Adrenal gland (tissue), 19 donors: ENCODE measurements at places on chromosomes 2 and 18. TPM values are rescaled to one million over a fixed set of nuclear protein-coding genes. Genes with fewer than 3 reads are reported as not detected.

The ACVR1C gene
- 4.8 TPM for polyA plus RNA-seq

The FOXD4L1 gene
- 5.0 TPM for polyA plus RNA-seq

The UGT1A5 gene
- polyA plus RNA-seq: not detected

The SLC11A1 gene
- polyA plus RNA-seq: 89.9 TPM

The PDE1A gene
- polyA plus RNA-seq: 6.3 TPM

The KRTCAP3 gene
- polyA plus RNA-seq: 6.4 TPM

The LONRF2 gene
- polyA plus RNA-seq: 8.1 TPM

The SERPINB11 gene
- polyA plus RNA-seq: not detected

The TEKT4 gene
- not detected for polyA plus RNA-seq

The AKAIN1 gene
- 5.4 TPM for polyA plus RNA-seq

The EIF2AK2 gene
- 35.4 TPM for polyA plus RNA-seq

The RUFY4 gene
- 0.98 TPM for polyA plus RNA-seq

The ASPRV1 gene
- 3.5 TPM for polyA plus RNA-seq

The FARP2 gene
- polyA plus RNA-seq: 55.3 TPM

The PTPRN gene
- polyA plus RNA-seq: 8.5 TPM

The PLCL1 gene
- 3.1 TPM for polyA plus RNA-seq

The SKOR2 gene
- not detected for polyA plus RNA-seq

The APOB gene
- polyA plus RNA-seq: 0.20 TPM

The DSEL gene
- polyA plus RNA-seq: 1.1 TPM

The SULT1C4 gene
- 0.34 TPM for polyA plus RNA-seq

The NT5DC4 gene
- polyA plus RNA-seq: not detected

The CCDC150 gene
- 0.71 TPM for polyA plus RNA-seq

The SLC4A5 gene
- 0.51 TPM for polyA plus RNA-seq

The SPIRE1 gene
- 11.7 TPM for polyA plus RNA-seq

The ZNF385B gene
- 3.8 TPM for polyA plus RNA-seq

The ANKRD30BL gene
- polyA plus RNA-seq: 0.24 TPM

The RAB6C gene
- 0.24 TPM for polyA plus RNA-seq

The METTL4 gene
- polyA plus RNA-seq: 7.9 TPM

The PLEKHB2 gene
- polyA plus RNA-seq: 181 TPM

The CABYR gene
- polyA plus RNA-seq: 4.7 TPM

The SF3B6 gene
- 70.1 TPM for polyA plus RNA-seq

The DNAJC5G gene
- polyA plus RNA-seq: 2.9 TPM

The IL1RL1 gene
- 11.5 TPM for polyA plus RNA-seq

The SCN7A gene
- polyA plus RNA-seq: 9.6 TPM

The GPR155 gene
- 3.9 TPM for polyA plus RNA-seq

The YWHAQ gene
- polyA plus RNA-seq: 87.7 TPM
